Mesendoderm (in vitro differentiated cells): ENCODE measurements at places on chromosomes 6 and 20.

DNA sequence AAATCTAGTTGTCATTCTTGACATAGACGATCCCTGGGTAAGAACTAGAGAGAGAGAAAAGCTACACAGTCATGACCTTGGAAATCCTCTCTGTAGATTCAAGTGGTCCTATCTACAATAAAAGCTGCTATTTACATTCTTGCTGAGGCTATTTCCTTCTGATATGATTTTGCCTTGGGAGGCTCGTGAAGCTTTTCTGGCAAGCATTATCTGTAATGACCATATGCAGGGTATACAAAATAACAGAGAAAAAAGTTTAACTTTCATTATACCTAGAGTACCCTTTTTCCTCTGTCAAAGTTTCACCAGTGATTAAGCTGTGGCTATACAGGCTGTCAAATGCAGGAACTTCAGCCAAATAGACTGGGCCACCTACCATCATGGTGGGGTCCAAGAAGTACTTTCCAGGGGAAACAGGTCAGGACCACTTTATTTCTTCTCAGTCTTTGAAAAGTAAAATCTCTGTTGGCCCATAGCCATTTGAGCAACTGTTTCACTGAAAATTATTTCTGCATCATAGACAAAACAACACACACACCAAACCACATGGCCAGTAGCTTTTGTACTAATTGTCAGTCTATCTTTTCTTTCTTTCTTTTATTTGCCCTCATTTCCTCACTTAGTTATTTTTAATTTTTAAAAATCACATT is 677.0 kb upstream of the ID4 start:
- DNase-seq: no peak

- no peak for DNase-seq
Measured at GRCh38 chr20:14928083-14928482, 590.7 kb upstream of the FLRT3 start.

GRCh38 chr6:11595903-11596302 is 58.4 kb downstream of the TMEM170B start:
- peak; percentile 88 for DNase-seq

DNA sequence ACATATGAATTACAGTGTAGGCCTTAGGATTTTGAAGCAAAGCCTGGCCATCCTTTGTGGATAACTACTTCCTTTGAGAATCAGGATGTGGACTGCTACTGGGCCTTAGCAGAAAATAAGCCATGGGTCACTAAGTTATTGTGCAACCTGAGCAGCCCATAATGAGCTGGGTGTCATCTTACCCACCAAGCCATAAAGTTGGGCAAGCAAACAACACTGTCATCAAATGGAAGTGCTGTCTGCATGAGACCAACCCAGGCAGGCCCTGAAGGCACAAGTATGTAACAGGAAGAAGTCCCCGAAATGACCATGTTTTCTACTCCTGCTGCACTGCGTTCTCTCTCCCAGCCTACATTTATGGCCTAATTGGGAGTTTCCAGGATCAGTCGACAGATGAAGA is 205.6 kb upstream of the GGTLC1 start:
- DNase-seq: no peak

- DNase-seq: no peak
Measured at GRCh38 chr20:49646126-49646525, 67.6 kb downstream of the B4GALT5 start.

- DNase-seq: peak; percentile 94
Measured at GRCh38 chr20:23441850-23442313, 2.4 kb downstream of the CSTL1 start.

- no peak for DNase-seq
Measured at GRCh38 chr6:130932438-130932837, 105.2 kb downstream of the SMLR1 start.

DNA sequence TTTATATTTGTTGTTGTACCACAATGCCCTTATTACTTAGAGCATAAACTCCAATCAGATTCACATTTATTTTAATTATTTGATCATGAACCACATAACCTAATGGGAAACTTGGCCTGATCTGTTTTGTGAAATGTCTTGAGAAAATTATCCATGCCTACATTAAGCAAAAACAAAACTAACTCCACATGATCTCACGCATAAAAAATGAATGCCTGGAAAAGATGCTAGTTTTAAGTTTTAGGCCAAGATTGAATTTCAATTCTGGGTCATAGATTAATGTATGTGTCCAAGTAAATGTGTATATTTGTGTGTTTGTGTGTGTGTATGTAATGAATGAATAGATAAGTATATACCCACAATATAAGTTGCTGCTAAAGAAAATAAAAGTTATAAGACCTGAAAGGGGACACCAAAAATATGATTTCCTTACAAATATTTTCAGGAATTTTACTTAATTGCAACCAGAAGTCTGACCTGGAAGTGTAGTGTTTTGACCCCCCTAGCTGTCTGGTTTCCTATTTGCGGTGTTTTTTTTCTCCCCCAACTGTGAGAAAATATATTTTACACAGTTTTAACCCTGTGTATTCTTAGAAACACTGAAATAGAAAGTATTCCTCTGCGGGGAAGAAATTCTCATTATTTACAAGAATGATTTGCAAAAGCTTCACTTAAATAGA is 97.2 kb downstream of the JAG1 start:
- no peak for DNase-seq

DNA sequence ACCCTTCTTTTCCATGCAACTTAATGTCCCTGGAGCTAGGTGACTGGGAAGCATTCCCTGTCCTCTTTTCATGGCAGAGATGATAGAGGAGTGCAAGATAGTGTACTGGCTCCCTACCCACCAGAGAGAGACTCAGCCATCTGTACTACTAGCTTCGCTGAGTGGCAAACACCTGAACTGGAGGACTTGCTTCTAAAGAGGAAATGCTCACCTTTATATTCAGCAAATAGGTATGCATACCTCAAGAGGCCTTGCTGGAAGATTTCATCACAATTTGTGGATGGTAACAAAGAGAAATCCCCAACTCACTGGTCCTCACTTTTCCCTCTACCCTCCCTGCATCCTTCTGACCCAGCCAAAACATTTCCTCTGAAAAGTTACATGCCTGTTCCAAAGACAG is 124.1 kb downstream of the FOXA2 start:
- DNase-seq: peak; percentile 16

- no peak for DNase-seq
Measured at GRCh38 chr6:134195164-134195906, 122.6 kb downstream of the SGK1 start.

- no peak for DNase-seq
Measured at GRCh38 chr6:36824253-36824652, 15.0 kb downstream of the CPNE5 start.

- DNase-seq: no peak
Measured at GRCh38 chr20:45104786-45105185, 3.9 kb upstream of the KCNS1 start.

DNA sequence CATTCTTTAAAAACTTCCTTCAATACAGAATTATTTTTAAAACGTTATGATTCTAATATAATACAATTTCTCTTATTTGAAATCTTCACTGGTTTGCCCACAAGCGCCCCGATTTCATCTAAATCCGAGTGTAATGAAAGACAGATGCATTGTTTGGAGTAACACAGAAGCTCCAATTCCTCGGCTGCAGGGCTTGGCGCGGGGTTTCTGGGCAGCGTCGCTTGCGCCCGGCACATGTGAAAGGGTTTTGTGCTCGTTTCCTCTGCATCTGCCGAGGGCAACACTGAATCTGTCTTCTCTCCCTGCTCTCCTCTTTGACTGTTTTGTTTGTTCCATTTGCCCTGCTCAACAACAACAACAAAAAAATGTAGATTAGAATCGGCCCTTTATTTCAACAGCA is 248.6 kb upstream of the QKI start:
- DNase-seq: no peak

DNA sequence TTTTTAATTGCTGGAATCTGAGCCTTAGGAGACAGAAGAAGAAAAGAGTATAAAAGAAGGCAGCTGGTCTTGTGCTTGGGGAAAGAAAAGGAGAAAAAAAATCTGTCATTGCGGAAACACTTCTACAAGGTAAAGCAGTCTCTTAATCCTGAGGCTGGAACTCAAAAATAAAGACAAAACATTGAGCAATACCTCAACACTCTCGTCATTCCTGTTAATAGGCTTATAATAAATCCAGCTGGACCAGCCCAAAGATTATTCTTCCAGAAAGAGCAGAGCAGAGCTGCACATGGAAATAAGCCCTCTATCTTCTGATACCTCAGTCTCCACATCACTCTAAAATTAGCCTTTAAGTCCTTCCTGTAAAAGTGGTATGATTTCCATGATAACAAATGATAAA is 62.0 kb upstream of the HIVEP1 start:
- DNase-seq: no peak

DNA sequence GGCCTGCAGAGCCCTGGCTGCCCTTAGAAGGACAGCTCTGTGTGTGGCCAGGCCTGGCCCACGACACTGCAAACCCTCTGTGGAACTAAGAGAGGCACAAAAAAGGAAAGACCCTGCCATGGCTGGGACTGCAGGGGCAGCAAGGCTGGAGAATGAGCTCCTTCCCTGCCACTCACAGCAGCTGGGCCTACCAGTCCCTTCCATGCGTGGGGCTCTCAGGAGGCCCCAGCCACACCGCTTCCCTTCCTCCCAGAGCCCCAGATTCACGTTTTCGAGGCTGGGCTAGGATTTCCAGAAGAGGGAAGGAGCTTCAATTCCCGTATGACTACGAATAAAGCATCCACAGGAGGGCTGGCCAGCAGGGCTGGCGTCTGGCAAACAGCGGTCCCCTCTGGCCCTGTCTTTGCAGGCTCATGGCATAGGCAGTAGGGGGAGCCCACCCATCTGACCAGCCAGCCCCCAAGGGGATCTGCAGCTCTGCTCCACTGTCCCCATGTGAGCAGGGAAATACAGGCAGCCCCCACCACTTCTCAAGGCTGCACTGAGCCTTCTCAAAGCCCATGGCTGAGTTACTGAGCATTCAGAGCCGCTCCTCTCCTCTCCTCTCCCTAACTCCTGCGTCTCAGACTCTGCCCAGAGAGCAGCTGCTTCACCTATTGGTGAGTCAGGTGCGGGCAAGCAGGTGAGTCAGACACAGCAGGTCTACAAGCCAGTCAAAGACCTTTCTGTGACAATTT is 53.1 kb downstream of the NINL start:
- DNase-seq: peak; percentile 62

DNA sequence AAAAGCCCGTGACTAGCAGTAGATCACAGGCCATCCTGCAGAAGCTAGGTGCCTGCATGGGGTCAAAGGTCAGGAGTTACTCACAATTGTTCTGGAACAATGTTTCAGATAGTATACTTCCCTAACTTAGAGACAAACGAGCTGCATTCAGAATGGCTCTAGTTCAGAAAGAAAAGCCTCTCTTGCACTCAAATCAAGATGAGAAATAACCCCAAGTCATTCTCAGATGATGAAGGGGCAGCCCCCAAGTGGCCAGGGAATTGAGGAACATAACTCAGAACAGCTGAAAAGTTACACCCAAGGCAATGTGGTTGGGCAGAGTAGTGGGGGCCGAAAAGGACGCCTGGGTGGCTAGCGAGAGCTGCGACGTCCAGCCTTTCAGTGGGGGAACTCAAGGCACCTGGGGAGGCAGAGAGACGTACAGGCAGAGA is 27.8 kb downstream of the FYN start:
- DNase-seq: no peak

DNA sequence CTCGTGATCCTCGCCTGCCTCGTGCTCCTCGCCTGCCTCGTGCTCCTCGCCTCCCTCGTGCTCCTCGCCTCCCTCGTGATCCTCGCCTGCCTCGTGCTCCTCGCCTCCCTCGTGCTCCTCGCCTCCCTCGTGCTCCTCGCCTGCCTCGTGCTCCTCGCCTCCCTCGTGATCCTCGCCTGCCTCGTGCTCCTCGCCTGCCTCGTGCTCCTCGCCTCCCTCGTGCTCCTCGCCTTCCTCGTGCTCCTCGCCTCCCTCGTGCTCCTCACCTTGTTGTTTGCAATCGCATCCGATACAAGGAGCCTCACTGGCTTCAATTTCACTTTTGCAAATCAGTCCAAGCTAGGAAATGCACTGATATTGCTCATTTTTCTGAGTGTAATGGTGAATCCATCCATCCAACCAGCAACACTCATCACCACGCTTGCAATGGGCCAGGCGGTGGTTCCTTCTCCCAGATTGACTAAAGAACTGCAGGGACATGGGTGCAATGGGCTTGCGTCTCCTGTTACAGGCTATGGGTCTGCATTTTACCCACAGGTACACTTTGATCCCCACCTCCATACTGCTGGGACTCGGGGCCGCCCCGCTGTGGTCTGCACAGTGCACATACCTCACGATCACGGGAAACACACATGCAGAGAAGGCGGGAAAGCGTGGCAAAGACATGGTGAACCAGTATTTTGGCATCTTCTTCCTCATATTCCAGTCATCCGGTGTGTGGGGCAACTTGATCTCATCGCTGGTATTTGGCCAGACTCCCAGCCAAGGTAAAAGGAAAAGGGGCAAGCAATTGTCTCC is 4.6 kb downstream of the UNC93A start:
- no peak for DNase-seq

DNA sequence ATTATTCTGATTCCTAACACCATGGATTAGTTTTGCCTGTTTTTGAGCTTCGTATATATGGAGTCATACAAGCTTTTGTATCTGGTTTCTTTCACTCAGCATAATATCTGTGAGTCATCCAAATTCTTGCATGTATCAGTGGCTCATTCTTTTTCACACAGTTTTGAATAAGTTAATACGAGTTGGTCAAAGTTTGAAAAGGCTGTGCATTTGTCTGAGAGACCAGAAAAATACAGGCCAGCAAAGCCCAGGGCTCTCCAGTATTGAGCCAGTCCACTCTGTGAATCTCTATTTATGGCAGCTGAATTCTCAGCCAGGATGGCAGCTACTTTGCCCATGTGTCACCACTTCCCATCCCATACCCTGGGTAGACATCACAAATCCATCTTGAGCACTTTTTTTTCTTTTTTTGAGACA is 7.2 kb upstream of the CHMP4B start:
- no peak for DNase-seq

GRCh38 chr6:42929821-42930360 is 611 bp downstream of the CNPY3 start:
- DNase-seq: no peak

GRCh38 chr20:36924167-36925045 is 27.1 kb downstream of the SAMHD1 start:
- DNase-seq: peak; percentile 6
